Stimulated activated CD8-positive, alpha-beta memory T cell treated with anti-CD3 and anti-CD28 coated beads, Interleukin-12 subunit alpha, Interleukin-12 subunit beta, amount 100 ng/mL, for 4 hours (primary cell): ENCODE measurements at places on chromosomes 13 and 19.

- DNase-seq = no peak
These were observed 389.5 kb downstream of the UQCRFS1 start for GRCh38 chr19:28823338-28823961.

DNA sequence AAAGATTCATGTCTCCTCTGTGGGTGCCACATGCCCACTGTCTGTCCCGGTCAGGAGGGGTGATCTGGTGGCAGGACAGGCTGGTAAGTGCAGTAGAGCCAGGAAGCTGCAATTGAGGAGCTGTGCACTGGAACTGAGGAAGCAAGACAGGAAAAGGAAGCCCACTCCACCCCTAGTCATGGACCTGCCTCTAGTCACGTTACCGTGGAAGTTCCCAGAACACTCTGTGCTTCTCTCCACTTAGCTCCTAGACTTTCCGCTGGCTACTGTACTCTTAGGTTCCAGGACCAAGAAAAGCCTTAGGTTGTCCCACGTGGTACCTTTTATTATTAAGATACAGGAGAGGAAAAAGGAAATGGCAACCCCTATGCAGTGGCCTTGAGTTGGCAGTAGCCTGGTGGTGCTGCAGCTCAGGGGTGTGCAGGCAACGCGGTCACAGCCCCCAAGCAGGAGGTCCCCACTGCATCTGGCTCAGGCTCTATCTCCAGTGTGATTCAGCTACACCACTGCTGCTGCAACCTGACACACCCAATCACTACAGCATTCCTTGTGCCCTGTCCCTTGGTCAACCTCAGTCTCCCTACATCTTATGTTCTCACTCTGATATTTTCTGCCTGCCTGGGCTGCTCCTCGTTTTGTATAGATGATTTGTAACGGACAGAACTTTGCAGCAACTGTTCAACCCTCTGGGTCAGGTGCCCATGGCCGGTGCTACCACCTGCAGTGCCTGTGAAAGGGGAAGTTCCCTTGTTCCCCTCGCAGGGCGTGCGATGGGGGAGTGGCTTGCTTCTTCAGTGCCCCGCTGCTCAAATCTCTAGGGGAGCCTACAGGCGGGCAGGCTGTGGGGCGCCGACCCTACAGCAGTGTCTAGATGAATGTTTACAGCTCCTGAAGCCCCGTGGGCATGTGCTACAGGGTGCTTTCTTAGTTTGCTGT lies 24.4 kb upstream of the GPR12 start:
- DNase-seq = no peak

- no peak for DNase-seq
These were observed 3.0 kb downstream of the SIGLEC9 start for GRCh38 chr19:51127755-51128154.

GRCh38 chr13:83232626-83233025 lies 649.6 kb downstream of the SLITRK1 start:
- DNase-seq = no peak

DNA sequence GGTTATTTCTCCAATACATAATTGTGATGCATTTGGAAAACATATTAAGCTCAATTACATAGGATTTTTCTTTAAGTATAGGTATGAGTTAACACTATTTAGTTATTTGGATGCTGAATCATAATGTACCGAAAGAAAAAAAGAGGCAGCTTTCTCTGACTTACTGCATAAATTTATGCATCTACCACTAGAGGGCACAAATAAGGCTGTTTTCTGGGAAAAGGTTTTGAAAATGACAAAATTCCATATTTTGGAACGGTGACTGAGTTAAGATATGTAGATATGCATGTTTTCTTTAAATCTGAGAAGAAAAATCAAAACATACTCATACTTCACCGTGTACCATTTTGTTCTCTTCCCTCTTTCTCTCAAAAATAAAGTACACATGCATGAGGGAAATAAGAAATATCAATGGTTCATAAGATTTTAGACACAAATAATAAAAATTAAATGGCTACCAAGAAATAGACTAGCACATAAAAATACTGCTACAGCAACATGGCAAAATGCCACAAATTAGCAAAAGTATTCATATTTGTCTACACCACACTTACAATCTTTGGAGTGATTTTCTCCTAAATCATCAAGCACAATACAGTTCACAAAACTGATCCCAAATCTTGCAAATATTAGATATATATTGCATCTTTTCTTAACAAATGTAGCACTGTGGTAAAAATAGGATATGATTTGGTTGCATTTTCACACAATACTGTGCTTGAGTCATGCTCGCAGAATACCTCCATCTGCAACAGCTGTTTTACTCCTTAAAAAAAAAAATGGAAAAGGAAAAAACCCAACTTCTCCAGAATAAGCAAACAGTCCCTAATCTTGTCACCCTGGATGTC lies 260.0 kb downstream of the FGF14 start:
- no peak for DNase-seq

DNA sequence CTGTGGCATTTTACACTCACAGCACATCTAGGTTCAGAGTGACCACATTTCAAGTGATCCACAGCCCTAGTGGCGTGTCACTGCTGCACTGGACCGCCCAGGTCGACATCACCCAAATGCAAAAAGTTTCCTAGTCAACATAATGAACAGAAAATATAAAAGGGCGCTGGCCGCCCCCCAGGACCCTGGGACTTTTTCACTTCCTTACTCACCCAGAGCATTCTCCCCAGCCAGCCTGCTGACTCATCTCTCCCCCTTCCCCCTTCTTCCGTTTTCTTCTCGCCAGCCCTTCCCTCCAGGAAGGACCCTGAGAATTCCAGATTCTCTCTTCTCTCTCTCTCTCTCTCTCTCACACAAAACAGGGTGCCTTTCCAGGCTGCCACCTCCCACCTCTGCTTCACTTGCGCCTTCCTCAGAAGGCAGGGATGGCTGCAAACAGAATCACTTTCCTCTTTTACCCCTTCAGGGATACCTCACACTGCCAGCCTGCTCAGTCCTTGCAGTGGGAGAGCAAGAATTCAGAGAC lies 21.0 kb upstream of the GRWD1 start:
- no peak for DNase-seq

GRCh38 chr13:110246530-110246929 lies 60.4 kb downstream of the COL4A1 start:
- no peak for DNase-seq

- peak; percentile 59 for DNase-seq
These were observed 2.0 kb upstream of the ARHGAP45 start for GRCh38 chr19:1064661-1065605.

DNA sequence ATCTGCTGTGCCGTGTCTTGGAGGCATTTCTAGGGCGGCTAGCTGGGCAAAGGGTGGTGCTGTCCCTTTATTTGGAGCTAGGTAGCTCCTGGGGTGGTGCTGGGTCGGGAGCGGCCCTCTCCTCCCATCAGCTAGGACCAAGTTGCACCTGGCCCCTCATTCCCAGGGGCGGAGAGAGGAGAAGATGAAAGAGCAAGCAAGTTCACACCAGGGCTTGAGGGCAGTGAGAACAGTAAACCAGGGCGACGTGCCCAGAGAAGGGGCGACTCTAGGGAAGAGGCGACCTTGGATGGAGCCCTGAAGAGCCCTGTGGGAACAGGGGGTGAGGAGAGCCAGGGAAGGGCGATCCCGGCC lies 17.0 kb upstream of the KCNN1 start:
- DNase-seq = no peak

DNA sequence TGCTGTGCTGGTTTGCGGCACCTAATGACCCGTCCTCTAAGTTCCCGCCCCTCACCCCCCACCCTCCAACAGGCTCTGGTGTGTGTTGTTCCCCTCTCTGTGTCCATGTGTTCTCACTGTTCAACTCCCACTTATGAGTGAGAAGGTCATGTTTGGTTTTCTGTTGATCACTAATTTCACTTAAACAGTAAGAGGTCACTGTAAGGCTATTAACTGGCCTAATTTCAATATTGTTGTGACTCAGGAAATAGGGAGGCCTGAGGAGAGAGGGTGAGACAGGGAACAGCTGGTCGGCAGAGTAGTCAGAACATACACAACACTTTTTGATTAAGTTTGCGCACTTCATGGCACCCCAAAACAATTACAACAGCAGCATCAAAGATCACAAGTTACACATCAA lies 15.6 kb downstream of the TUBGCP3 start:
- no peak for DNase-seq
